Vagina (tissue), 2 donors: ENCODE measurements at places on chromosomes 5 and 9.

DNA sequence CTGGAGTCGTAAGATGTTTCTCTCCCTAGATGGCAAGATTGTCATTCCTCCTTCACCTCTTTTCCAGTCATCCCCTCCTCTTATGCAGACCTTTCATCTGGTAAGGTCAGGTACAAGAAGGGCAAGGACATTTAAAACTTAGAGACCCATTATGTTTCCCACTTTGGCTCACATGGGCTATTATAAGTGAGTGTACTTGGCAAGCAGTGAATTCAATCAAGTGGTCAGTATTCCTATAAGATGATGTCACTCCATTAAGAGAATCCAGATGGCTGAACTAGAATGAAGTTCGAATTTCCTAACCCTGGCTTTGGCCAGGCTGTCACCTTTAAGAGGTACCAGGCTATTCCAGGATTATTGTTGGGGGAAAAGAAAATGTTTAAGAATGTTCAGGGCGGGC lies 32.2 kb downstream of the ZNF131 start:
- H3K4me3 ChIP-seq = no peak overlapping the region
- no peaks in the 10 kb centered on the region for H3K27me3 ChIP-seq
- no peaks in the 10 kb centered on the region for H3K4me1 ChIP-seq
- no peak overlapping the region for H3K27ac ChIP-seq
- no peaks in the 10 kb centered on the region for H3K36me3 ChIP-seq

DNA sequence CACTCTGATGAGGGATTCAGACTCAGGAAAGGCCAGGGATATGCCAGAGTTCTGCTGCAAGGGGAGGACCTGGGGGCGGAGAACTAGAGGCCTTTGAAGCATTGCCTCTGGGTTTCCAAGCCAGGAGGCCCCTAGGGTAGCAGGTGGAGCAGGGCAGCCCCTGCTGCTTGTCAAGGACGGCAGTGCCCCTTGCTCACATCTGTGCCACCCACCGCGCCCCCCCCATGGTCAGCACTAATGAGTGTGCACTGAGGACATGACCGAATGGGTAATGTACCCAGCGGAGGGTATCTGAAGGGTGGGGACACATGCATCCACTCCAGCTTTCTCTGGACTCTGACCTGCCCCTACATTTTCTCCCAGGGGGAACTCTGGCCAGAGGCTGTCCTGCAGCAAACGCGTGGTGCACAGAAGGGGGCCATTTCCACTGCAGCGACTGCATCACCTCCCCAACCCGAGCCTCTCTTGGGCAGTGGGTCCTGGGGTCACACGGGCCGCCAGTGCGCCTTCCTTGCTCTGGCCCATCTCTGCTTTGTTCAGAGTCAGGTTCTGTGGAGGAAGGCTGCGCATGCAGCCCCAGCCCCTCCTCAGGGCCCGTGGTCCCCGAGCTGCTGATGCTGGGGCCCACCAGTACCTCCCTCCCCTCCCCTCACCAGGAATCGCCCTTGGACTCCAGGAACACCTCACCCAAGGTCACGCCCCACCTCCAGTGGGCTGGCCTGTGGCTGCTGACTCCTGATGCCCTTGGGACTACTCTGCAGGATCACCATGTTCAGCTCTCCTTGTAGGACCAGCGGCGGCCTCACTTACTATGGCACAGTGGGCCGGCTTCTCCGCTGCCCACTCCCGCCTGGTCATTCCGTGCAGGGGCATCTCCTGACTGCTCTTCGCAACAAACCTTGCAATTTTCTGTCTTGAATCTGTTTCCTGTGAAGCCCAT lies 31.2 kb downstream of the STC2 start:
- H3K4me3 ChIP-seq = no peak overlapping the region
- H3K36me3 ChIP-seq = no peaks in the 10 kb centered on the region
- no peak overlapping the region for H3K27ac ChIP-seq
- no peak for DNase-seq
- H3K27me3 ChIP-seq = no peaks in the 10 kb centered on the region

DNA sequence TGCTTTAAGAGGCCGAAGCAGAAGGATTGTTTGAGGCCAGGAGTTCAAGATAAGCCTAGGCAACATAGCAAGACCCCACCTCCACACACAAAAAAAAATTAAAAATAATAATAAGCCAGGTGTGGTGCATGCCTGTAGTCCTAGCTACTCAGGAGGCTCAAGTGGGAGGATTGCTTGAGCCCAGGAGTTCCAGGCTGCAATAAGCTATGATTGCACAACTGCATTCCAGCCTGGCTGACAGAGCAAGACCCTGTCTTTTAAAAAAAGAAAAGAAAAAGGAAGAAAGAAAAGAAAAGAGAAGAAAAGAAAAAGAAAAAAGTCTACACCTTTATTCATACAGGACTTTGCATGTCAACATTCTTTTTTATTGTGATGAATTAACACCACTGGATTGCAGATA lies 2125.8 kb downstream of the MAT2B start:
- no peak for DNase-seq
- no peaks in the 10 kb centered on the region for H3K27me3 ChIP-seq
- H3K36me3 ChIP-seq = no peaks in the 10 kb centered on the region

DNA sequence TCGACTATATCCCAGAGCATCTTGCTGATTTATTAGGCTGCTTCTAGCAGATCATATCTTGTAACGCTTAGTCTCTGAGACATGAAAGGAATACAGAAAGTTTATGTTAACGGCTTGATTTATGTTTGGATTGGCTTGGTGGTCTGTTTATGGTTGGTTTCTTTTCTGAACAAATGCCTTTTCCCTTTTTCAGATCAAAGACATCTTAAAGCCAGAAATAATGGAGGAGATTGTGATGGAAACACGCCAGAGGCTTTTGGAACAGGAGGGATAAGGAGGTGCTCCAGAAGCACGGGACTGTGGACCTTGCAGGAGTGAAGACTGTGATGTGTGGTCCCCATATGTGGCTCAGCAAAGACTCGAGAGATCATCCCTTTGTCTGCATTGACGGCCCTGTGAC lies 9.9 kb downstream of the EXOSC2 start:
- H3K4me3 ChIP-seq = no peak overlapping the region
- DNase-seq = no peak
- H3K4me1 ChIP-seq = peaks cover 9% of the 10 kb centered on the region
- no peaks in the 10 kb centered on the region for H3K27me3 ChIP-seq
- H3K36me3 ChIP-seq = no peaks in the 10 kb centered on the region
